ENCODE measurements at places on chromosomes 16 and 17.

DNA sequence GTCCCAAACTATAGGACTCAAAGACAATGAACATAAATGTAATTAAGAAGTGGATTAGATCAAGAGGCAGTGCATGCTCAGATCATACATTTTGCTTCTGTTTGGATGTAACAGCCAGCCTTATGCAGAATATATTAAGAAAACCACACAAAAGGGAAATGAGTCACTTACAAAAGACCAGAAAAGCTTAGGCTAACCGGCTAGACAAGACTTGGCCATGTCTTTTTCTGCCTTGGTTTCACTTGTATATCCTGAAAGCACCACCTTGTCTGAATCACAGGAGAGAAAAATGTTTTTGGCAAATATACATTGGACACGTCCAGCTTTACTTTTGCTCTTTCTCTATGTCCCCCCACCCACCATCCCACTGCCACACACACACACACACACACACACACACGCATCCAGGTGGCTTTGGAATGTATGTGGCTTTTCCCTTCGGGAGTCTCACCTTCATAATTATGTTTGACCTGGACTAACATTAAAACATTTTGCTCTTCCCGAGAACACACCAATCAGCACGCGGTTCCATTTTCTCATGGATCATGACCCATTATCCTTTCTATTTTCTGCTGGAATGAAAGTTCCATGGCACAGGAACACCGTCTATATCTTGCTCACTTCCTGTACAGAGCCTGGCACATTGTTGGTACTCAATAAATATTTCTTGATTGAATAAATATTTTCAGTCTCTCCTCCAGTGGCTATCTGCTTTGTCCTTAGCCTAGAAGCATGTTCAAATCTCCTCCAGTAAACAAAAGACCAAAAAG is 64.6 kb downstream of the CDK5R1 start:
- no peak for DNase-seq

DNA sequence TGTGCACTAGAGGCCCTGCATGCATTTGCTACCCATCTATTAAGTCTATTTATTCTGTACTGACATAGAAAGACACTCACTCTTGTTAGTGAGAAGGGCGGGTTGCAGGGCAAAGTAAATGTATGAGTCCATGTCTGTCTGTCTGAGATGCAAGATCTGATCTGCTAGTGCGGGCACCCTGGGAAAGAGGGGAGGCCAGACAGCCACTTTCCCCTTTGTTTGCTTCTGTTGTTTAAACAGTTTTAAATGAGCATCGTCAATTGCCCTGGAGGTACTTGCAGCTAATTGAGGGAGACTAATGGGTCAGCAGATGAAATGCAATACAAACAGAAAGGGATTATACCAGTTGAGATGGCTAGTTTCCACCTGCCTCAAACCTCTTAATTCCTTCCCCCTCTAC is 24.9 kb downstream of the SCNN1G start:
- DNase-seq, result peak; percentile 44

GRCh38 chr17:82098939-82099763 is 1.1 kb upstream of the FASN start:
- no peak for DNase-seq

DNA sequence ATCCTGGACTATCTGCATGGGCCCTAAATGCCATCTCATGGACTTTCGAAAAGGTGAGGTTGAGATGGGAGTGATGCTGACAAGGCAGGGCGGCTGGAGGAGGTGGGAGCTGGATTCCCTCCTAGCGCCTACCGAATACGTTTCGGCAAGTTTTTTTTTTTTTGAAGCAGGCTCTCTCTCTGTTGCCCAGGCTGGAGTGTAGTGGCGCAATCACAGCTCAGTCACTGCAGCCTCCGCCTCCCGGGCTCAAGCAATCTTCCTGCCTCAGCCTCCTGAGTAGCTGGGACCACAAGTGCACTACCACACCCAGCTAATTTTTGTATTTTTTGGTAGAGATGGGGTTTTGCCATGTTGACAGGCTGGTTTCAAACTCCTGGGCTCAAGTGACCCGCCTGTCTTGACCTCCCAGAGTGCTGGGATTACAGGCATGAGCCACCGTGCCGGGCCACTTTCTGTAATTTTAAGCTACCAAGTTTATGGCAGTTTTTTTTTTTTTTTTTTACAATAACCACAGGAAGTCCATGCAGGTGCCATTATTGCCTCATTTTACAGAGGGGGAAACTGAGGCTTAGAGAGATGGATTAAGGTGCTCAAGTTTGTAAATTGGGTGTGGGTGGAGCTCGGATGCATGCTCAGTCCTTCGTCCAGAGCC is 246.4 kb downstream of the PRKCA start:
- no peak for DNase-seq

GRCh38 chr16:68782198-68783174 is 45.4 kb downstream of the CDH1 start:
- no peak for DNase-seq

DNA sequence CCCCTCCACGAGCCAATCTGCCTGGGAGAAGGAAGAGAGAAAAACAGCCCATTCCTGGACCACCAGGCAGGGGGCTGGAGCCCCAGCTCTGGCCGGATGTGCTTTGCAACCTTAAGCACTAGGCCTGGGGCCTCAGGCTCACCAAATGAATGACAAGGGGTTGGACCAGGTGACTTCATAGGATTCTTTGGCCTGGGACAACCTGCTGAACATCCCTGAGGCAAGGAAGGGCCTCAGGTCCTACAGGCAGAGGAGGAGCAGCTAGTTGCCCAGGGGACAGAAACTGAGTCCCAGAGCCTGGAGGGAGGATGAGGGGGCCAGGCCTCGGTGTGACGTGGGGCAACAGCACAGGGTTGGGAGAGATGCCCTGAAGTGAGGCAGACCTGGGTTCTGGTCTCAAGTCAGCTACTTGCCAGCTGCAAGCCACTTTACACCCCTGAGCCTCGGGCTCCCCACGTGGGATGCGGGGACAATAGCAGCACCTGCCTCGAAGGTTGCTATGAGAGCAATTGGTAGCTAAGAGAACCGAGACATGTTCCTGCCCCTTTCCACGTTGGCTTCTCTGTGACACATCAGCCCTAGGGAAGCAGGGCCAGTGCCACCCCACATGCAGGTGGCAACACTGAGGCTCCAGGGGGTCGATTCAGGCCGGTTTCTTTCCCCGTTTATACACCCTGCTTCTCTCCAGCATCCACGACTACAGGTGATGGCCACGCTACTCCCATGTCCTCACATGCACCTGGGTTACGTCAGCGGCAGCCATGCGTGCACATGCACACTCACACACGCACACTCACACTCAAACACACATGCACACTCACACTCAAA is 42.6 kb downstream of the CFAP20 start:
- peak; percentile 74 for DNase-seq

- DNase-seq, result no peak
Measured at GRCh38 chr17:7497636-7498035, 13.5 kb downstream of the POLR2A start.

GRCh38 chr16:85173981-85174751 is 61.9 kb upstream of the CIBAR2 start:
- no peak for DNase-seq

GRCh38 chr17:61726977-61727376 is 136.0 kb upstream of the NACA2 start:
- no peak for DNase-seq

- no peak for DNase-seq
Measured at GRCh38 chr16:29834079-29834478, 13.8 kb downstream of the MVP start.

DNA sequence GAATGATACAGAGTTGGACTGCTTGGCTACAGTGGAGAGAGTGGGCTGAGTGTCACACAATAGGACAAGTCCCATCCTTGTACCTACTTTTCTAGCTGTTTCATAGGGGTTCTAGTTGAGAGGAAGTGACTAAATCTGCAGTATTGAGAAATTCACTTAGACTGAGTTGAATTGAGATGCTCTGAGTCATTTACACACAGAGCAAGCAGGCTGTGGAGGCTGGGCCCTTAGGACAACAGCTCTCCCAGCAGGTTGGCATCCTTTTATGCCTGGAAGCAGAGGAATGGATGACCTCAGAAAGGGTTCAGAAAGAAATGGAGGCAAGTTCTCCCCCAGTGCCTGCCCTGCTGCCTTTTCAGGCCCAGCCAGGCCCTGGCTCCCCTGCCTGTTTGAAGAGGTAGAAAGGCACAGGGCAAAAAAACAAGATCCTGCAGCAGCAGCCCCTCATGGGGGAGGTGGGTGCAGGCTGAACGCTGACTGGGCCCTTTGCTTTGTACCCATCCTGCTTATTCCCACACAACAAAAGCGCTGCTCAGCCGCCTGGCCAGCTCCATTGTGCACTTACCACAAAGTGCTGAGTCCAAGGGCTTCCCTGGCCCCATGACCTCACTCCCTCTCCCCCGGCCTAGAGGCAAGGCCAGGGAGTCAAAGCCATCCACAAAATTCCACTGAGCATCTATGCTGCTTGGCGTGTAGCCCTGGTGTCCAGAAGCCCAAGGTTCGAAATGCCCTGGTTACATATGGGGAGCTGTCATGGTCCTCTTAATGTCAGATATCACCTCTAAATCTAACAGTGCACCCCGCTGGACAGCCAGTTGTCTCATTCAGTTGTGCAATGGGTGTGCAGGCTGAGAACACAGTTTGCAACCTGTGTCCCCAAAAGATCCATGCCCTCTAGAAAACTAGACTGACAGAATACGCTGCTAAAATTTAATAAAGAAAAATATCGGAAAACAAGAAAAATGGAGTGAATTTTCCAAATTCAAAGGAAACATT is 5.4 kb upstream of the CRYBA1 start:
- DNase-seq, result no peak

DNA sequence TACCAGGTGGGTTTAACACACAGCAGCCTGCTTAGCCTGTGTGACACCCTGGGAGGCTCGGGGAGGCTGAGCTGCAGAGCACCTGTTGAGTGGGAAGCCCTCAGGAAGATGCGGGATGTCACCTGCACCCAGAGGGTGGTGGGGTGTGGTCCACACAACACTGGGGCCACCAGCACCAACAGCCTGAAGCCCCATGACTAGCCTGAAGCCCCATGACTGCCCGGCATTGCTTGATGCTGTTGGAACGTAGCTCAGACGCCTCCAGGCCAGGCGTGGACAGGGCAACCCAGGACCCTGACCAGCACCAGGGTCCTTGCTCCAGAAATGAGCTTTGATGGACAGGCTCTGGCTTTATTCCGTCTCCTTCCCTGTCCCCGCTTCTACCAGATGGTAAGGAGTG is 76.3 kb upstream of the ZNF469 start:
- DNase-seq, result no peak

DNA sequence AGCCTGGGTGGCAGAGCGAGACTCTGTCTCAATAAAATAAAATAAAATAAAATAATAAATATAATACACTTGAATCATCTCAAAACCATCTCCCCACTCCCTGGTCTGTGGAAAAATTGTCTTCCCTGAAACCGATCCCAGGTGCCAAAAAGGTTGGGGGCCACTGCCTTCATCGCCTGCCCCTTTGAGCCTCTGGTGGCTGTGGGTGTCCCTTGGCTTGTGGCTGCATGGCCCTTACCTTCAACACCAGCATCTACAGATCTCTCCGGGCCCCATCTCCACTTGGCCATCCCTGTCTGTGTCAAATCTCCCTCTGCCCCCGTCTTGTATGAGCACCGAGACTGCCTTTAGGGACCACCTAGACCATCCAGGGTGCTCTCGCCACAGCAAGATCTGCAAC is 177.3 kb downstream of the SEC14L1 start:
- no peak for DNase-seq

GRCh38 chr17:83057793-83058265 is 21.6 kb upstream of the METRNL start:
- no peak for DNase-seq

GRCh38 chr16:86868070-86868469 is 289.7 kb downstream of the FOXL1 start:
- no peak for DNase-seq

GRCh38 chr17:34717092-34717491 is 137.7 kb downstream of the TMEM132E start:
- DNase-seq, result no peak

DNA sequence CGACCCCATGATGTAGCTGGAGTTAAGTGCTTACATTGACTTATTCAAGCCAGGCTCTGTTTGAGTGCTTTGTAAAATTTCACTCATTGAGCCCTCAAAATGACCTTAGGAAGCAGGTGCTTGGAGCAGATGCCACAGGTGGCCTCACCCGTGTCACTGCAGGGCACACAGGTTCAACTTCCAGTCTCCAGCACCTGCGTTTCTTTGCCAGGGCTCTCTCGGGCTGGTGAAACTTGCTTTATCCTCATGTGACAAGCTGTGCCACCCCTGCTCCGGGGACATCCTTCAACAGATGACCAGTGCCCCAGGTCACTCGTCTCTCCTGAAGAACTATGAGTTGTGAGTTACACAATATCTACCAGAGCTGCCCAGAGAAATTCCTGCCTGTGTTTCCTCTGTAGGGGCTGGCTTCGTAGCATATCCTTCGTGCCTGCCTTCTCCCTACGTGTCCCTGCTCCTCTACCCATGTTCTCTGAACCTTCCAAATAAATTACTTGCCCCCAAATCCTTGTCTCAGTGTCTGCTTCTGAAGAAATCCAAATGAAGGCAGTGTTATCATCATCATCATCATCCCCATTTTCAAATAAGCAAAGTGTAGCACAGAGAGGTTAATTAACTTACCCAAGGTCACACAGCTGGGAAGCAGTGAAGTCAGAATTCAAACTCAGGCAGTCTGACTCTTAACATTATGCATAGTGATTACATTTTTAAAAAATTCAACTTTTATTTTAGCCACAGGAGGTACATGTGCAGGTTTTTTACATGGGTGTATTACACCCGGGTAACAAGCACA is 352.5 kb downstream of the NPIPA8 start:
- DNase-seq, result no peak

DNA sequence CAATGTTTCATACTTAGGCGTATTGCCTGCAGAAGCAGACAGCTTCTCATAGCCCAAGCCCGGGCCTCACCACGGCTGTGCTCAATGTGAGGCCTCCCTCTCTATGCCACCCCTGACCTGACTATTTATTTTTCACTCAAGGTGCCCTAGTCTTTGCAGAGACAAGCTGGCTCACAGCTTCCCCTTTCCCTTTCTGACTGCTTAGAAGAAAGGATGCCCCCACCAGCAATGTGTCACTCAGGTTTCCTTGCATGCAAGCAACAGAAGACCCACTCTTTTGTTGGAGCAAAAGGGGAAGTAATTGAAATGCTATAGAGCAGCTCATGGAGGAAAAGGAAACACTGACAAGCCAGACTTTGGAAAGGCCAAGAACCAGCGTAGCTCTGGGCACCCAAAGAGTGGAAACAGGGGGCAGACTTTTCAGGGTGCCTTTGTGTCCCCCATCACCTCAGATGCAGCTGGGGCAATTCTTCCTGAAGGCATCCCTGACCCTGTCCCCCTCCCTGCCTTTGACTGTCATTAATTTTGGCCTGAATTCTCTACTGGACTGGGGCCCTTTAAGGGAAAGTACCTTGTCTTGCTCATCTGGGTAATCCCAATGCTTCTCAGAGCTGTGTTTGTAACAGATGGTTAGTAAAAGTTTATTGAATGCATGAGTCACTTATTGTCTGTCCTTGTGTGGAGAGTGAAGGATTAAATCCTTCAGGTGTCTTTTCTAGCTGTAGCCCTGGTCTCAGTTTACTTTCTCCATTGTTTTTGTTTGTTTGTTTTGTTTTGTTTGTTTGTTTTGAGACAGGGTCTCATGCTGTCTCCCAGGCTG is 17.8 kb downstream of the RGS9 start:
- DNase-seq, result no peak
